Activated CD4-positive, alpha-beta T cell treated with anti-CD3 and anti-CD28 coated beads for 24 hours (primary cell): ENCODE measurements at places on chromosomes 7 and 10.

DNA sequence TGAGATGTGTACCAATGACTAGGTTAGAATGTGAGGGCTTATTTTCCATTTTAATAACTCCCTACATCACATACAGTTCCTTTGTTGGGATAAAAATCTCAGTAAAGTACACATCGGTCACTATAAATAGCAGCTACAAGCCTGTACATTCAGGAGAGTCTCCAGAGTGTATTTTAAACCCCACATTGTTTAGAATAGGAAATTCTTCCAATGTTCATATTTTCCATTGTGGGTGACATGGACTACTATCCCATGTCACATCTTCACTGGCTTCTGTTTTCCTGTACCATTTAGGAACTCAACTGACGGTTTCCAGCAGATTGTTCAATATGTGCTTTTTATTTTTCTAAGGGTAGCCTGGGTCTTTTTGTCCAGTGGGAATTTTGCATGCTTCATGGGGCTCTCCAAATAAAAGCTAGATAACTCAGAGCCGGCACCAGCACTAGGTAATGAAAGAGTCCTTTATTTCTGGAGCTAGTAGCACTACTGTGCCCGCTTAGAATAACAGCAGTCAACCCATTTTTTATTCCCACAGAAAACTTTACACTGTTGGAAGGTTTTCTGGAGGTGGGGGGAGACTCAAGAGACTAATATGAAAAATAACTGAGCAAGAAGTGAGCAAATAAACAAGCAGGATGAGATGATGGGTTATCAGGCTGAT, 100.5 kb downstream of the CALD1 start:
- no peak for DNase-seq

DNA sequence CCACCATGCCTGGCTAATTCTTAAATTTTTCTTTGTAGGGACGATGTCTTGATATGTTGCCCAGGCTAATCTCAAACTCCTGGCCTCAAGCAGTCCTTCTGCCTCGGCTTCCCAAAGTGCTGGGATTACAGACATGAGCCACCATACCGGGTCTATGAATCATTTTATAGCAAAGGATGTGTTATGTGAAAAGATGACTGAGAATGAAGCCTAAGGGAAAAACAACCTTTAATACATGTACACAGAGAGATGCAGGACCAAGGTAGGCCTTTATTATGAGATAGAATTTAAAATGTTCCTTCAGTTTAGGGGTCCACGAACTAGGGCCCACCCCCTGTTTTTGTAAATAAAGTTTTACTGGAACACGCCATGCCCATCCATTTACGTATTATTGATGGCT, 41.0 kb downstream of the UBE2H start:
- no peak for DNase-seq

DNA sequence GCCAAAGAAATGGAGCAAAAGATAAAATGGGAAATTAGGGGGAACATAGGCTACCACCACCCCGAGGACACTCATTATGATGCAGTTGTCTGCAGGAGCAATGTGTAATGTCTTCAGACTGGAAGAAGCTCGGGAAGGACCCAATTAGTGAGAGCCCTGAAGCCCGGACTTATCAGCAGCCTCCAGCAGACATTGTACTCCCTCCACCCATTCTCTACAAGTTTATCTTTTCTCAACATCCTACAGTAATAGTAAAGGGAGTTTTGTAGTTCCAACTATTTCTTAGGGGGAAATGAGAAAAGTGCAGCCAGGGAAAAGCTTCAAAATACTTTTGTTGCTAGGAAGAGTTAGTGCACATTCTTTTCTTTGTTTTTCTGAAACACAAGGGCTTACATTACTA, 657.3 kb upstream of the COBL start:
- no peak for DNase-seq

GRCh38 chr7:75892634-75893272, 13.9 kb downstream of the RHBDD2 start:
- DNase-seq = no peak

DNA sequence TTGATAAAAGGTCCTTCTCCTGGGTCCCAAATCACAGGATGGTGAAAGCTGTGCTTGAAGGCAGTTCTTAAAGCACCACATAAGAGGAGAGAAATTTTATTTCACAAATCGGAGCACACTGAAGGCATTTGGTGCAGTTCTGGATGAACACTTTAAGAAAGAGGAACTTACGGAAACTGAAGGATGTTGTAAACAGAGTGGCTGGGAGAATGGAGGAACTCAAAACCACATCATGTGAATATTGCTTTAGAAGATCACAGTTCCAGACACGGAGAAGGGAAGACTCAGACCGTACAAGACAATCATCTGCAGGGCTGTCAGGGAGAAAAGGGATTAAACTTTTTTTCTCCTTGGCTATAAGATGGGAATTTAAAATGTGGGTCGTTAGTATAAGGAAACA, 9.0 kb upstream of the GPR141 start:
- no peak for DNase-seq

GRCh38 chr10:68135922-68136792, 26.9 kb downstream of the MYPN start:
- no peak for DNase-seq

DNA sequence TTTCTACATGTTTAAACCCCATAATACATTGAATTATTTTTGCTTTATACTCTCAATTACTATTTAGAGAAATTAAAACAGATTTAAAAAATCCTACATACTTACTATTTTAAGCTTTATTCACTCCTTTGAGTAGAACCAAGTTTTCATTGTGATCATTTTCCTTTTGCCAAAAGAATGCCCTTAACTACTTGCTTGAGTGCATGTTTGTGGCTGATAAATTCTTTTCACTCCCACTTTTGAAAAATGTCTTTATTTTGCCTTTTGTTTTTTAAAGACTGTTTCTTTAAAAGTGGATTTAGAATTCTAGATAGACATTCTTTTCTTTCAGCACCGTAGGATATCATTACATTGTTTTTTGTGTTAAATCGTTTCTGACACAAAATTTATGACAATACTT, 22.3 kb upstream of the AGR3 start:
- DNase-seq = no peak

- DNase-seq = no peak
These were observed 155.5 kb upstream of the AHR start for GRCh38 chr7:17142831-17143541.

DNA sequence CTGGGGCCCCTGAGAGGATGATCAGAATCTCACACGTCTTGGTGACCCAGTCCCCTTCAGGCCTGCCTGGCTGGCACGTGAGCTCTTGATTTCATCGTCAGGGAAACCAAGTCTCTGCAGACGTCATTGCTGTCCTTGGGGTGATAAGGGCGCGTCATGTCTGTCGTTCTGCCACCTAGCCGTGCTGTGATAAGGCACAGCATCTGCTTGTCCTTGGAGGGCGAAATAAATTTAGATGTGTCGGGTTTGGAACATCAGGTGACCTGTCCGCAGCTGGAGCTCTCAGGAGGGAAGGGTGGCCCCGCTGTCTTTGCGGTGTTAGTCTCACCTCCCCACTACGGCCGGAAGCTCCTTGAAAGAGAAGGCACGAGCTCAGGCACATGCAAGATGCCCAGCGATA, 129.2 kb downstream of the GRK5 start:
- DNase-seq = no peak

- no peak for DNase-seq
These were observed 57.0 kb upstream of the DNAJB6 start for GRCh38 chr7:157279741-157280215.

- DNase-seq = no peak
These were observed 184.2 kb upstream of the BET1 start for GRCh38 chr7:94188350-94188749.

DNA sequence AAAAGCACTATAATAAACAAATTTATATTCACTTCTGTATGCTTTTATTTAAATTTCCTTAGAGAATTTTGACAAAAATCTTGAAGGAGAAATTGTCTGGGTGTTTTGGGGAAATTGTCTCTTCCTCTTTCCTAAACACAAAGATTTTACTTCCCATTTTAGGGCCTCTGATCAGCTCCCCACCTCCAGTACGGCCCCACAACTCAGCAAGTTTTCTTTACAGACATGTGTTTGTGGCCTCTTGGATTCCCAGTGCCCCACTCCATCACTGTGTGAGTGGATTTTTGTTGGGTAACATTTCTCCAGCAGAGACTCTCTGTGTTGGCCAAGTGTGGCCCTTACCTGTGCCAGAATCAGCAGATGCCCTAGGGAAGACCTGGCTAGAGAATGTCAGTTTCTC, 182.8 kb upstream of the CDC14C start:
- DNase-seq = no peak

- DNase-seq = no peak
These were observed 97.8 kb downstream of the DIP2C start for GRCh38 chr10:591646-592045.

DNA sequence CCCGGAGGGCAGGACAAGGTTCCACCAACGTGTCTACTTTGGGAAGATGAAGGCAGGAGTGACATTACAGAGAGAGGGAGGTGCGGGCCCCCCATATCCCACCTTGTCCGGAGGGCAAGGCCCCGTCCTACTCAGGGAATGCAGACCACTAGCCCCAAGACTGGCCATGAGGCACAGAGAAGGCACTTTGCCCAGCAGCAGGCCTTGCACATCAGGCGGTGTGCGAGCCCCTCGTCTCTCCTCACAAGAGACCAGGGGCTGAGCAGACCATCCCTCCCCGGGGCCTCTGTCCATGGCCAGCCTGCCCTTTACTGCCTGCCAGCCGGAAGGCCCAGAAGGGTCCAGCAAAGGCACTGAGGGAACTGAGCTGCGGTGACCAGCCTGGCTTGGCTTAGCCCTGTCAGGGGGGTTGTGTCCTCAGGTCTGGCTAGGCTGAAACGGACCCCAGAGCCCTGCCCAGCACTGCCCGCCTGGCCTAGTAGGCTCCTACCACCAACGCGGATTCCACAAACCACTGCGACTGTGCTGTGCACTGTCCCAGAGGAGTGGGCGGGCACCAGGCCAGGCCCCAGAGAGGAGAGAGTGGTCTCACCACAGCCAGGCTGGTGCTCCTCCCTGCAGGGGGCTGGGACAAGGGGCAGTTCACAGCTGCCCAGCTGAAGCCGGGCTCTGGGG, 16.7 kb downstream of the CAMK2B start:
- no peak for DNase-seq

- no peak for DNase-seq
These were observed 9.7 kb downstream of the MINDY4 start for GRCh38 chr7:30780941-30781340.

DNA sequence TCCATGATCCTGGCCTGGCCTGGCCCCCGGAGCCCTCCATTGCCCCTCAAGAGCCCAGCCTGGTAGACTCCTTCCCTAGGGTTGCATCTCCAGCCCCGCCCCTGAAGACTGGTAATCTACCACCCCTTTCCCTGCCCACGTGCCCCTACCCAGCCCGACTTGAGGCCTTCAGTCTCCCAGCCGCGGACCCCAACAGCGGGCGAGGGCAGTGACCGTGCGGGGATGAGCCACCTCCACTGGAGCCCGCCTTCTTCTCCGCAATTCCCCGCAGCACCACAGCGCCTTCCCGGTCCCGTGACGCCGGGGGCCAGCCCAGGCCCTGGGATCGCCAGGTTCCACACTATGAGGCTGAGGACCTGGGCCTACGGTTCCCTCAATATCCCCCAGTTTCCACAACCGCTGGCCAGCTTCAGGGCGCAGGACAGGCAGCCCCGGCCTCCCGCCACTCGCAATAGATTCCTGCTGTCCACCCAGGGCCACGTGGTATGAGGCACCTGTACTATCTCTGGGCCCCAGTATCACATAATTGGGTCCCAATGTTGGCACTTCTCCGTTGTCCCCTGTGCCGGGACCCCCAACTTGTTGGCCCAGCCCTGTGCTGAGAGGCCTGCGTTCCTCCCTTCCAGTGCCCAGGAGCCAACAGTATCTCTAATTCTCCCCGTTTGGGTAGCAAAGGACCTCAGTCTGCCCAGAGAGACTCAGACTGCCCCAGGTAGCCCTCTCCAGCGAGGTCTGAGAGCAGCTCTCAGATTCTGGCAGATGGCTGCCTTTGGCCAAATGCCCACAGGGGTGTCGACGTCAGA, 1.1 kb upstream of the GPRIN2 start:
- no peak for DNase-seq

GRCh38 chr7:107213193-107213788, 44.5 kb downstream of the HBP1 start:
- DNase-seq = no peak

GRCh38 chr7:32264702-32265284, 194.6 kb upstream of the PDE1C start:
- no peak for DNase-seq

DNA sequence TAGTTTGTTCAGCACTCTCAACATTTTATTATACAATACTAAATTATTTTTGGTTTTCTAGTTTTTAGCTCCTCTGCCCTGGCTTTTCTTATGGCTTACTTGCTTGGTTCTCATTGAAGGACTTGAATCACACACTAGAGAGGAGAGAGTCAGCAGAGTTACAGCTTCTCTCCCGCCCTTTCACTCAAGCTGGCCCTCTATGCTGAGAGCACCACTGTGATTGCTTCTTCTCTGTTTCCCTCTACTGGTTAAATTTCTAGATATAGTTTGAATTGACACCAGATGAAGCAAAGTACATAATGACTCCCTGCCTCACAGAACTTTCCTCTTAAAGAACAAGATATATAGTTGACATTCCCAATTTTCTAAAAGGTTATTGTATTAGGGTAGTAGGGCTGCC, 767.3 kb upstream of the SORCS1 start:
- DNase-seq = no peak

- DNase-seq = no peak
These were observed 9.3 kb upstream of the MYL7 start for GRCh38 chr7:44150466-44150832.

DNA sequence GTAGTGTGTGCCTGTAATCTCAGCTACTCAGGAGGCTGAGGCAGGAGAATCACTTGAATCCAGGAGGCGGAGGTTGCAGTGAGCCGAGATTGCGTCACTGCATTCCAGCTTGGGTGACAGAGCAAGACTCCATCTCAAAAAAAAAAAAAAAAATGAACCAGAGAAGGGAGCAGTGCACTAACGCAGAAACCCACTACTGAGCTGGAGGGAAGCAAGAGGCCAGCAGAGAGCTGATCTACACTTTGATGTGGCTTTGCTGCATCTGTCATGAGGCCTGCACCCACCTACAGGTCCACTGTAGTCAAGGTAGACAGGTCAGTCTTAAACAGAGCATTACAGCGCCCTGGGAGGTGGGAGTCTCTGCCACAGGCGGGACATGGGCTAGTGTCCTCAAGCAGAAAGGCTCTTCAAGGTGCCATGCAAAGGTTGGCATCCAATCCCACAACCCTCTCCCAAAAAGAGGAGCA, 30.0 kb downstream of the MAT1A start:
- no peak for DNase-seq

- DNase-seq = no peak
These were observed 50.5 kb upstream of the BMPER start for GRCh38 chr7:33854801-33855350.

DNA sequence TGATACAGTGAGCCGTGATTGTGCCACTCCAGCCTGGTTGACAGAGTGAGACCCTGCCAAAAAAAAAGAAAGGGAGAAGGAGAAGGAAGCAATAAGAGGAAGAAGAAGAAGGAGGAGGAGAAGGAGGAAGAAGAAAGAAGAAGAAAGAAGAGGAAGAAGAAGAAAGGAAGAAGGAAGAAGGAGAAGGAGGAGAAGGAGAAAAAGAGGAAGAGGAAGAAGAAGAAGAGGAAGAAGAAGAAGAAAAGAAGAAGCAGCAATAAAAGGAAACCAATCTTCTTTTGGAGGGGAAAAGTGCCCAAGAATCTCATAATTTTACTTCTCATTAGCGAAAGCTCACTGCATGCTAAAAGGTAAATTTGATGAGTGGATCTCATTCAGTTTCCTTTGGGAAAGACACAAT, 85.7 kb upstream of the GLCCI1 start:
- no peak for DNase-seq
